NCI-H2171 (cell line): ENCODE measurements at places on chromosomes 5 and 9.

DNA sequence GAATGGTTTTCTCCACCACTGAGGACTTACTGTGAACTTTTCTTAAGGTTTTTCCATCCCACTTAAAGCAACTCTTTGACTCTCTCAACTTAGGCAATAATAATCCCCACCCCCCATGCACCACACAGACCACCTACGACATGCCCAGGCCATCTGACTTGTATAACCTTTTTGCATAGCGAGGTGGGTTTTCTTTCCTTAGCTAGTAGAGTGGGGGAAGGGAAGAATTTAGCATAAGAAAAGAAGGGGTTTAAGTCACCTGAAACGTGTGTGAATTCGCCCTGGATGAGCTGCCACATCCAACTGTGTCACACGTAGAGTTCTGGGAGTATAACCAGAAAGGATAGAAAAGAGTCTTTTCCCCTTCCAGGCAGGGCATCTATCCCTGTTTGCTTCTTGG lies 262.7 kb downstream of the YTHDC2 start:
- no peak for DNase-seq

DNA sequence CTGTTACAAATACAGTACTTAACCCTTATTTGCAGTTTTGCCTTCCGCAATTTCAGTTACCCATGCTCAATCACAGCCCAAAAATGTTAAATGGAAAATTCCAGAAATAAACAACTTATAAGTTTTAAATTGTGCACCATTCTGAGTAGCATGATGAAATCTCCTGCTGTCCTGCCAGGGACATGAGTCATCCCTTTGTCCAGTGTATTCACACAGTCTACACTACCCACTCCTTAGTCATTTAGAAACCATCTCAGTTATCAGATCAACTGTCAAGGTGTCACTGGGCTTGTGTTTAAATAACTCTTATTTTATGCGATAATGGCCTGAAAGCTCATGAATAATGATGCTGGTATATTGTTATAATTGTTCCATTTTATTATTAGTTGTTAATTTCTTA lies 95.8 kb downstream of the PLCXD3 start:
- DNase-seq, result no peak

GRCh38 chr5:59749782-59750520 lies 143.6 kb downstream of the PDE4D start:
- DNase-seq, result no peak

- no peak for DNase-seq
These were observed 47.5 kb downstream of the SLC22A5 start for GRCh38 chr5:132417010-132417439.

DNA sequence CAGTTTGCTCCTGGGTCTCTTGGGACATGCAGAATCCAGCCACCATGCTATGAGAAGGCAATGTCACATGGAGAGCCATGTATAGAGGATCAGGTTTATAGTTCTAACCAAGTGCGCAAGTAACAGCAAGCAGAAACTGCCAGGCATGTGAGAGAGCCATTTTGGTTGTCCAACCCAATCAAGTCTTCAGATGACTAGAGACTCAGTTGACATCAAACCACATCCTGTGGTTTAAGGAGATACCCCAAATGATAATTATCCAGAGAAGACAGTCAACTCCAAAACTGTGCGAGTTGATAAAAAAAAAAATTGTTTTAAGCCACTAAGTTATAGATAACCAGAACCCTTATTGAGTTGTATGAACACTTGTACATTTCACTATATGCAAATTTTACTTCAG lies 40.2 kb downstream of the TMEM232 start:
- DNase-seq, result no peak

DNA sequence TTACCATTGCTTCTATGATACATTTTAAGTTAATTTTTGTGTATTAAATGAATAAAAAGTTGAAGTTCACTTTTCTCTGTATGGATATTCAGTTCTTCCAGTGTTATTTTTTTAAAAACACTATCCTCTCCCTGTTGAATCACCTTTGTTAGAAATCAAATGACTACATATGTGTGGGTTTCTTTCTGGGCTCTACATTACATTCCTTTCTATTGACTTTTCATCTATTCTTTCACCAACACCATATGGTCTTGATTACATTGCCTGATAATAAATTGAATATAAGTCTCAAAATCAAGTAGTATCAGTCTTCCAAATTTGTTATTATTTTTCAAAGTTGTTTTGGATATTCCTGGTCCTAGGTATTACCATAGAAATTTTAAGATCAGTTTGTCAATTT lies 7.3 kb upstream of the RASEF start:
- no peak for DNase-seq

DNA sequence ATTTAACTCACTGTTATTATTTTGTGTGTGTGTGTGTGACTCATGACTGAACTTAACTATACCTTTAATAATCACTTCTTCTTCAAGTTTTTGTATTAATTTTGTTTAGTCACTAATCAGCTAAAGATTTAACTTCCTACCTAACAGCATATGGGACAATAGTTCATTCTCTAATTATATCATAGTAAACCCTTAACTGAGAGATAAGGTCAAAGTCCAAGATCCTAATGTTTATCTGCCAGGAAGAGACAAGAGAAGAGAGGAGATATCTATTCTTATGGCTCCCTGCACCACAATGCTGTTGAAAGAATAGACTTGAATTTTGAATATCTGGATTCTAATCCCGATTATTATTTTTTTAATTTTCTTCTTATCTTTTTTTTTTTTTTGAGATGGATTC lies 28.1 kb downstream of the FREM1 start:
- no peak for DNase-seq
